ENCODE measurements at places on chromosomes 6 and 20.

DNA sequence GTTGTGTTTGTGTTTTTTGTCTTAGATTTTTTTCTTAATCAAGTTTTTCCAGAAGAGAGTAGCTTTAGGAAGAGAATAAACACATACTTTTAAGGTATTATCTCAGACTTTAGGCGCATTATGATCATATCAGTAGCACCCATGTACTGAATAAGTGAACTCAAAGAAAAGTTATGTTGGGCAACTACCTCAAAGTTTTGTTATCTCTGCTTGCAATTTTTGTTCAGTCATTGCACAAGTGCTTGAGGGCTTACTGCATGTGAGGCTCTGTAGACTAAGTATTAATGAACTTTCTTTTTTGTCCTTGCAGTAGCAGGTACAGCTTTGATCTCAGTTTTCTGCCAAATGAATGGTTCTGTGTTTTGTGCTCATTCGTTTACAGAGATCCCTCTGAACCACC lies 189.0 kb downstream of the SLC16A10 start:
- DNase-seq: no peak

GRCh38 chr6:14888575-14889000 lies 357.3 kb upstream of the JARID2 start:
- no peak for DNase-seq

DNA sequence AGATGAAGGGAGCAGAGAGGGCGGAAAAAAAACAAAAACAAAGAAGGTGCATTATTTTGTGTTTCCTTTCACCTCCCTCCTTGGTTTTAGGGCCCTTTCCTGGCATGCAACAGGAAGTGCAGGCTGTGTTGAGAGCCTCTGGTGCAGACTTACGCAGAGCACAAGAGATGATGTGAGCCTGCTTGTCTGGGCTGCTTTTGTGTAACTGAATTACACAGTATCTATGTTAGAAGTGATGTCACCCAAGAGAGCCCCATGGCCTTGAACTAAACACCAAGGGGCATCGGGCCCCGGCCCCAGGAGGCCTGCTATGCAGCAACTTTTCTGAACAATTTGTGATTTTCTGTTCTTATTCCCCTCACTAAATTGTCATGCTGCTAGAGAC lies 25.5 kb downstream of the GNAS start:
- no peak for DNase-seq

DNA sequence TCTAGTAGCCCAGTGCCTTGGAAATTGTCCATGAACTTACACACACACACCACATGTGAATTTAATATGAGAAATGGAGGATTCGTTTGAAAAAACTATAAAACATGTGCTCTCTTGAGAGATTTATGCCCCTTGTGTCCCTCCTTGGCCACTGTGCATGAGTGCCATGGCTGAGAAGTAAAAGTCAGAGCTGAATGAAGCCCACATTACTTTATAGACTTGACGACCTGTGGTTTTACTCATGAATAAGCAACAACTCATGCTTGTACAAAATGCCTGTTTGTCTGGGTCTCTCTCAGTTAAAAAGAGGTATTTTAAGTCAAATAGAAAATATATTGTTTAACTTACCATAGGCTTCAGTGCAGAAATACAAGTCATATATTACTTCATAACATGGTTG lies 102.7 kb downstream of the KCNQ5 start:
- DNase-seq: no peak

GRCh38 chr6:6781172-6781872 lies 192.8 kb downstream of the LY86 start:
- DNase-seq: no peak

- DNase-seq: no peak
Observed at GRCh38 chr20:59577809-59578435, 26.4 kb upstream of the PHACTR3 start.

DNA sequence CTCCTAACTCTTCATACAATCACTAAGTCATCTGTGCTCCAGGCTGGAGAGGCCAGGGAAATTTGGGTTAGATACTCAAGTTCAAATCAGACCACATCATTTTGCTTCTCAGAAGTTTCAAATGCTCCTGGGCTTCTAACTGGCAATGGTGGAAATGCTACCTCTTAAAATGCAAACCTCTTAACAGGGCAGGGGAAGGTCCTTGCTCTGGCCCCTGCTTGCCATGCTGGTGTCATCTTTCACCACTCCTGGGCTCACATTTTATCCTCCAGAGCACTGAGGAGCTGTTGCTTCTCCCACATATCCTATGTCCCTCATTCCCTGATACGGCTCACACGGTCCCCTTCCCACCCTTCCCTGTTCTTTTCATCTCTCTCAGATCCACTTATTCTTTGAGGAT lies 41.8 kb upstream of the NT5E start:
- DNase-seq: no peak

Measured in stimulated activated CD8-positive, alpha-beta memory T cell treated with anti-CD3 and anti-CD28 coated beads, Interleukin-2, amount 100 ng/mL, for 1 hour (primary cell).